ENCODE measurements at places on chromosomes 1 and 21.

- DNase-seq, result no peak
These were observed 42.7 kb upstream of the AJAP1 start for GRCh38 chr1:4611563-4612341.

GRCh38 chr1:165387505-165387904 lies 31.0 kb upstream of the LMX1A start:
- DNase-seq, result no peak

DNA sequence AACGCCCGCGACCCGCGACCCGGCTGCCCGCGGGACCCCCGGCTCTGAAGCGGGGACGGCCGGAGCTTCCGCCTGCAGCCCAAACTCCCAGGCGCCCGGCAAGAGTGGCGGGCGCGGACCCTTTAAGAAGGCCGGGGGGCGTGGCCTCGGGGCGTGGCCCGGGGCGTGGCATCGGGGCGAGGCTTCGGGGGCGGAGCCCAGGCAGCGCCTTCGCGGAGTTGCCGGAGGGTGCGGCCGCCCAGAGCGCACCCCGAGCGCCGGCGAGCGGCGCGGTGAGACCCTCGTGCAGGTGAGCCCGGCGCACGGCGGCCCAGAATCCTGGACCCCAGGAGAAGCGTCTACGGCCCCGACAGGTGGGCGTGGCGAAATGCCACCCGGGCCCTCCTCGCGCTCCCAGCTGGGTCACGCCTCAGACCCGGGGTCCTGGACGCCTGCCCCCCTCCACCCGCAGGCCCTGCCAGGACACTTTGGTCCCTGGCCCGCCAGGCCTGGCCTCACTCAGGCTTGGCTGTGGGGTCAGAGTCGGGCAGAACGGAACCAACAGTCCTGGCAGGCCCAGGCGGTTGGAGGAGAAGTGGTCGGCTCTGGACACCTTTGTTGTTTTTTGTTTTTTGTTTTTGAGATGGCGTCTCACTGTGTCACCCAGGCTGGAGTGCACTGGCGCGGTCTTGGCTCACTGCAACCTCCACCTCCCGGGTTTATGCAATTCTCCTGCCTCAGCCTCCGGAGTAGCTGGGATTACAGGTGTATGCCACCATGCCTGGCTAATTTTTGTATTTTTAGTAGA lies 14.4 kb downstream of the RNF223 start:
- DNase-seq, result peak; percentile 87

DNA sequence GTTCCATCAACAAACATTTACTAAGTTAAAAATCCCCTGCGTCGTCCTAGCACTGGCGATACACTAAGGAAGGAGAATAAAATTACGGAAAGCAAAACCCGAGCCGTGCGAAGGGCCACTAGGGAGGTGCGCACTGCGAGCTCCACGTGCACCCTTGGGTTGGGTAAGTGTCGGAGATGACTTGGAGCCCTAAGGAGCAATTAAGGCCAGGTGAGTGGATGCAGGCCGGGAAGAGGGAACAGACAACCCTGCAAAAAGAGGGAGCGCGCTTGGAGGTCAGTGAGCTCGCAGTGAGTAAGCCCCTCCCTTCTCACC lies 704 bp downstream of the WDR4 start:
- DNase-seq, result no peak

DNA sequence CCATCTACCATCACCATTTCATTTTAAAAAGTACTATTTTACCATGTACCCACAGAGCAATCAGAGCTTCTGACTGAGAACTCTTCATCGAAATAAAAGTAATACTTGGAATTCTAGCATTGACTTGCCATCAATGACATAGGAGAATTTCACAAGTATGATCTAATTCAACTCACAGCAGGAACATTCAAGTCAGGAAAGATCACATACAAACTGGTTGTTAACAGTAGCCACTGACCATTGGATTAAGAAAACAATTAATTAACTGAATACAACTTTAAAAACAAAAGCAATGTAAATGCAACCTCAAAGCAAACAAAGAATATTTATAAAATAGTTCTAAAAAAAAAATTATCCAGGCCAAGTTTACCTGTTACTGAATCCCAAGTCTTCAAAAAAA lies 18.8 kb downstream of the RNF115 start:
- DNase-seq, result no peak

GRCh38 chr1:109521002-109521951 lies 11.8 kb upstream of the AMIGO1 start:
- no peak for DNase-seq

GRCh38 chr1:66298464-66298863 lies 235.5 kb upstream of the SGIP1 start:
- no peak for DNase-seq

- peak; percentile 62 for DNase-seq
These were observed 10.3 kb upstream of the S100A10 start for GRCh38 chr1:152003846-152004442.

GRCh38 chr1:59499273-59499942 lies 202.5 kb downstream of the FGGY start:
- no peak for DNase-seq
